SK-N-SH (cell line): ENCODE measurements at places on chromosomes 2 and 18. TPM values are rescaled to one million over a fixed set of nuclear protein-coding genes. Genes with fewer than 3 reads are reported as not detected.

GRCh38 chr2:128737546-128737826, 418.8 kb upstream of the HS6ST1 start:
- no peak for DNase-seq

GRCh38 chr2:113716291-113716690, 40.2 kb downstream of the SLC35F5 start:
- DNase-seq = no peak

DNA sequence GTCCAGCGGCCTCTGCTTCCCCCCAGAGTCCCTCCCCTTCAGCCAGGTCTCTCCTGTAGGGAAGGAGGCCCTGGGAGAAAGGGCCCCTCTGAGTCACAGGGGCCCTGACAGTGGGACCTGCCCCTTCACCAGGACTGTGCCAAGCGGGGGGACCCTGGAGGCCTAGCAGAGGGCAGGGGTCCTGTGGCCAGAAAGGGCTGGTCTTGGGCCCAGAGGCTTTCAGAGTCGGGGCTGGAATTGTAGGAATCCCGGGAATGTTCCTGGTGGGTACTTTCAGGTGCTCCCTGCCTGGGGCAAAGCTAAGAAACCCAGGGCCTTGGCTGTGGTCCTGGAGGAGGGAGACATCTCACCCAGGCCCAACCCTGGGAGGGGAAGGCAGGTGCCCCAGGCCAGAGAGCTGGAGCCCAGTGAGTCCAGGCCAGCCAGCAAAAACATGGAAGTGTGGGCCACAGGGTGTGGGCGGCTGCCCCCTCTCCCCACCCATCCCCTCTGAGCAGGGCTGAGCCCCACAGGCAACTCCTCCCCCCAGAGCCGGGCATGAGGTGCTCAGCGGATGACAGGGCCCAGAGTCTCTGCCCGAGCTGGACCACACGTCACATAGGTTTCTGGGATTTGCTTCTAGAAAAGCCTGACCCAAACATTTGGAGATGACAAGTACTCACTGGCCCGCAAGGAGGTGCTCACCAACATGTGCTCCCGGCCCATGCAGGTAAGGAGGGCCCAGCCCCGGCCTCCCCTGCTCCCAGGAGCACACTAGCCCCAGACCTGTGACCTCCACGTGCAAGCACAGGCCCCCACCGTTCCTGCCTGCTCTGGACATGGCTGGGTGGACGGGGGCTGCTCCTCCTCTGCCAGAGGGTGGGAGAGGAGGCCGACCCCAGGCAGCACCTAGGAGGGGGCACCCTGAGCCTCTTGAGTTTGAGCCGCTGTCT, 48.2 kb upstream of the ALPP start:
- DNase-seq = no peak

DNA sequence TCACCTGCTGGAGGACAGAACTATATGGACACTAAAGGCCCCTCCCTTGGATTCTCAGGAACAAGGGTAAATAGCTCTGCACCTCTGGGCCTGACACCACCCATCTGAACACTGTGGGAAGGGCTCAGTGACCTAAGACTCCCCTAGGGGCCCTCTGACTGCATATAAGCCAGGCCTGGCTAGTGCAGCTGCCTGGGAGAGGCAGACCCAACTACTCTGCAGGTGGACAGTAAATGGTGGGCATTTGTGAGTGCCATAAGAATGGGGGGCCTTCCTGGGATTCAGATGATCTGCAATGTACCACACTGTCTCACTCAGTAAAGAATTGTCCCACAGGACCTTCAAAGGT, 11.2 kb upstream of the WIPF1 start:
- DNase-seq = no peak

- DNase-seq = no peak
Measured at GRCh38 chr2:11236335-11236734, 81.1 kb downstream of the SLC66A3 start.

DNA sequence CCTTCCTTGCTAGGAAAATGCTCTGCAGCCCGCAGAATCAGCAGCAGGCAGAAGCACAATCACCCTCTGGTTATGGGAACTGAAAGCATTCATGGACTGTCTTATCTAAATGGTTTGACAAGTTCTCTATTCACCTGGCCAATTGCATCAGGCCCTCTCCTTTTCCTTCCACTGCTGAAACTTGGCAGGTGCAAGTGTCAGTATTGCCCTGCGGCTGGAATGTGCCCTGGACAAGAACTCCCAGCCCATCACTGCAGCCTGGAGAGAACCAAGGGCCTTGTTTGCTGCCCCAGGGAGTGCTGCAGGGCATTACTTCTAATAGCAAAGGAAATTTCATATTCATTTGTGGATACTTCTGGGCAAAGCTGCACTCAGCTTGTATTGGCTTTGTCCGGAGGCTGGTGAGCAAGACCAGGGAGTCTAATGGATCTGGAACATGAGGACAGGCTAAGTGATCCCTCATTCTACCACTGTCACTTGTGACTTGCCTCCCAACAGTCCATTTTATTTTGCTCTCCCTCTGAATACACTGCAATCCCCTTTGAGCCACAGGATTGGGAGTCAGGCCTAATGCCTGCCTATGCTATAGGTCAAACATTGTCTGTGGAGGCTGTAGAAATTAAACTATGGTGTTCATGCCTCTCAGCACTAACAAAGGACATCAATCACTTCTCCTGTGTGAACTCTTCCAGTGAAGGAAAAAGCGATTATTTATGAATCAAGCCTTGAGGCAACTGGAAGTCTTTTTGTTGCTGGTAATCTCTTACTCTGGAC, 116.9 kb downstream of the LYPD6B start:
- no peak for DNase-seq

DNA sequence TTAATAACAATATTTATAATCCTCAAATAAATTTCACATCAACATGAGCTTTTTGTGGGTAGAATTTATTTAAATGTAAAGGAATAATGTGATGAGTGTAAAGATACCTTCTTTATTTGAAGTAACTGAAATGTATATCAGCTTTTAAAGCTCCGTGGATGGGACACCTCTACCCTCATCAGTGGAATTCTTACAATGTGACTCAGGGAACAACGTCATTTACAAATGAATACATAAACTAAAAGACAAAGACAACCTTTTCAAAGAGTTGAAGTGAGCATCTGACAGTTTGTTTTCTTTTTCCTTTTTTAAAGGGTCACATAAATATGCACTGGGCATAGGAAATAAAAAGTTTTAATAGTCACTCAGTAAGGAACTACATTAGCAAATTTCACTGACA, 1127.0 kb upstream of the CRIM1 start:
- DNase-seq = no peak

DNA sequence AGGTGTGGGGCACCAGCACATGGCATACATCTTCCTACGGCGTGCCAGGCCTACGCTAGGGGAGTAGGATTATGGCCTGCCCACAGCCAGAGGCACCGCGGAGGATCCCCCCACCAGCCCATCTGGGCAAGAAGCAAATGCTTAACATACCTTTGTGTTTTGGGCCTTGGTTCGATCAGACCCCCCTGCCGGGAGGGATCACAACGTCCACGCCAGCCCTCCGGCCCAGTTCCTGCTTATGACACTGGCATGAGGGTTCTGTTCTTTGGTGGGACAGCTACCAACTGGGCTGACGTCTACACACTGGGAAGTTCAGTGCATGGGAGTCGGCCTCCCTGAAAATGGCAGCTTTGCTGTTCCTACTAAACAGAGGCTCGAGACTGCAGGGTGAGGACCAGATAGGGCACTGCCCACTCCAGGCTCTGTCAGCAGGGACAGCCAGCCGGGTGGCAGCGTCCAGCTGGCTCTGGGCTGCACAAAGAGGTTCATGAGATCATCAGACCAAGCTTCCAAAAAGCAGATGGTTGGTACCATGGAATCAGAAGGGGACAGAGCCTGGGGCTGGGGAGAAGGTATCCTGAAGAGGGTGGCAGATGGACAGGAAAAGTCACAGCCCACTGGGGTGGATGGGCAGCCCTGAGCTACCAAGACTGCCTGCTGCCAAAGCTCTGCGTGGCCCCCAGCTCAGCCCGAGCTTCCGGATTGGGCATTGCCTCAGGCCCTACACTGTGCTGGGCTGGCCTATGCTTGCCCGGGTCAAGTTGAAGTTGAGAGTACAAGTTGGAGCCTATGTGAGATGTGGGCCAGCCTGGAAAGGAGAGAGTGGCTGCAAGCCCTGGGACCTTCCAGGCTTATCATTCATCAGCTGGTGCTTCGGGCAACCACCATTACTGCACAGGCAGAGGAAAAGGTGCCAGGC, 61.7 kb upstream of the TEX51 start:
- DNase-seq = no peak

GRCh38 chr2:189474526-189474925, 33.3 kb downstream of the WDR75 start:
- DNase-seq = no peak

GRCh38 chr2:223306371-223306770, 254.4 kb downstream of the KCNE4 start:
- DNase-seq = no peak

DNA sequence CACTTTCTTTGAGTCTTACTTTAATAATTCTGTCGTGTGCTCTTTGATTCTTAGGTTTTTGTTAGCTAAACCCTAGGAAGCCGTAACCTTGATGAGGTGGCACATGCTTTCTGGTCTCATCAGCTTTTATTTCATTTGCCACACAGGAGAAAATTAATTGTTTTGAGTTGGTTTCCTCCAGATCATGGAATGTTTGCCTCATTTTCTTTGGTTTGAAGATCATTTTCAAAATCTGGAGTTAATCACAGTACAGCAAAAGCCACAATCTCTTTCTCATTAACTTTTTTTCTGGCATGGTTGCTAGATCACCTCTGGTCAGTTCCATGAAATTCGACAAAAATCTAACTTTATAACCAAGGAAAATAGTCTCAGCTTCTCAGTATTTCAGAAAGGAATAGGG, 182.9 kb downstream of the MYO1B start:
- no peak for DNase-seq

DNA sequence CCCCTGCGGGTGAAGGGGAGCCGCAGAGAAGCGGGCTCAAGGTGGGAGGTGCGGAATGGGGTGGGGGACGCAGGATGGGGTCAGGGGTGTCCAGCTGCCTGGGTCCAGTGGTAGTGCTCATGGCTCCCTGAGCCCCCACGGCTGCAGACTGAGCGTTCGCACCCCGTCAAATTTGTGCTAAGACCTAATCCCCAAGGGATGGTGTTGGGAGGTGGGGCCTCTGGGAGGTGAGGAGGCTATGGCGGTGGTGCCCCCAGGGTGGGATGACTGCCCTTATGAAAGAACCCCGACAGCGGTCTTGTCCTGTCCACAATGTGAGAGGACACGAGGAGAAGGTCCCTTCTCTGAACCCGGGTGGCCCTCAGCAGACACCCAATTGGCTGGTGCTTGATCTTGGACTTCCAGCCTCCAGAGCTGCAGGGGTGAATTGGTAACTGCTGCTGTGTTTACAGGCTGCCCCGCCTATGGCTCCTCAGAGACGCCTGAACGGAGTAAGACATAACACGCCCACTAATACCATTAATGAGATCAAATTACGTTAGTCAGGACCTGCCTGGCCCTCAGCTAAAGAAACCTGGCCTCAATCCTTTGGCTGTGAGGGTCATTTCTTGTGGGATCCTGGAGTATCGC, 42.6 kb downstream of the PXDN start:
- no peak for DNase-seq

DNA sequence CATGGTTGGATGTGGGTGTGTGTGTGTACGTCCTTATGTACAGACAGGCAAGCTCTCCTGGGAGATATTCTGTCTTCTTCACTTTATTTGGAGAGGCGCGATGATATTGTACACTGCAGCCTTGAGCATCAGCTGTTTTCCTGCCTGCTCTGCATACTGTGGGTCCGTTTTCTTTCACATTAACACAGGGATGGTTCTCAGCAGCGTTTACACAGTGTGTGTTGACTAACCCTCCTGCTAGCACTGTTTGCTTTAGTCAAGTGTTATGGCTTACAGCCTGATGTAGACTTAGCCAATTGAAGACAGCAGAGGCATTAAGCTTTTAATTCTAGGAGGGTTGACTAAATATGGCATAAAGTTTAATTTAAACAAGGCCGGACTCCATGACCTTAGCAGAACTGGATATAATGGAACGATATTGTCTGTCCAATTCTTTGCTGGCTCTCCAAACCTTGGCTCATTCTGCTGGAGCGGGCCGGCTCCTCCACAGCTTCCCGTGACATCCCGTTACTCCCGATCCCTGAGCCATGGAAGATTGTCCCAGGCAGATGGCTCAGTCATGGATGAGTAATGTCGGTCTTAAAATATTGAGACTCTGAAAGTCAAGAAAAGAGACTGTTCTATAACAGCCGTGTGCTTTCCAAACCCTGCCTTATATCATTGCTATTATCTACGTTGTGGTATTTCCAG, 134.7 kb downstream of the TPGS2 start:
- no peak for DNase-seq

DNA sequence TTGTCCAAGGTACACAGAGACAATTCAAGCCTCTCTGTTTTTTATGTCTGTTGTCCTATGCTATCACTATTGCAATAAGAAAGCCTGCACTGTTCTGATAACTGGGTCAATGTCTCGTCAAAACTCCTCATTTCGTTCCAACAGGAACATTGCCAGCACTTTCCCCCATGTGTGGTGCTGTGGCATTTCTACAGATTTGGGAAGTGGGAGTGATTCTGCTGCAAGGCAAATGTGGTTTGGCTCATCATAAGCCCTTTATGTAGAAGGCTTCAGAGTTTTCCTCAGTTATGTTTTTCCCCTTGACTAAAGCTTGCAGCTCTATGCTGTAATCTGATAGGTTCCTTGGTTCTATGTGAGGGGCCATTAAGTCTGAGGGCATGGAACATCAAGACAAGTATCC, 324.1 kb upstream of the TCF4 start:
- no peak for DNase-seq

DNA sequence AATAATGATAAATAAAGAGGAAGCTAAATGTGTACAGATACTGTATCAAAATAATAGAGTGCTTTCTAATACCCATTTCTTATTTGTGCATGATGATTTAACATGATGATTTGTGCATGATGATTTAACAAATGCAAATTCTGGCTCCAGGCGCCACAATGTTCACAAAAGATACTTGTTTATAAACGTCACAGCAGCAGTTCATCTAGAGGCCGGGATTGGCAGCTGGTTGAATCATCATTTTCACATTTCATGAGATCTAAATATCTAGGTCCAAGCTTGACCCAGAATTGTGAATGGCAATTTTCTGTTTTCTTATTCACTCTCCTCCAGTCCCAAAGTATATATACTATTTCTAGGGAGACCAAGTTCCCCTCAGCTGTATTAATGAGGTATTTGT, 322.0 kb downstream of the SUCLG1 start:
- no peak for DNase-seq

DNA sequence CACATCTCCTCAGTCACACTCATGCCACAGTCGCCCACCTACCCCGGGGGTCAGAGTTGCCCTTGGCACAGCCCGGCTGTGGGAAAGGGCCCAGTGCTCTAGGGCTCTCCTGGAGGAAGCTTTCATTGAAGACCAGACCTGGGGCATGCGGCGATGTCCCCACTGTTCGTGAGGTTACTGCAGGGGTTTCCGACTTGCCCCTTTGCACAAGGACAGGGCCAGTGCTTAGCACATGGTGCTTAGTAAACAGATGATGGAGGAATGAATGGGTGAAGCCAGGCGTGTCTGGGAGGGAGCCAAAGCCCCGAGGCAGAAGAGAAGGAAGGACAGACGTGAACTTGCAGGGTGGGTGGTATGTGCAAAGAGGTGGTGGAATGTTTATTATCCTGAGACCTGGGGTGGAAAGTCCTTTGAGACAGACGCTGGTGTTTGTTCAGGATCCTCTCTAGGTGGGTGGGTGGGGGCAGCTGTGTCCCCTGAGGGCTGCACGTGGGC, 205.9 kb upstream of the ARL4C start:
- no peak for DNase-seq

The FAM228A gene
- polyA plus RNA-seq = 0.10 and 0.13 TPM in 2 replicates

The FAM110C gene
- not detected in 2 replicates for polyA plus RNA-seq

The DLGAP1 gene
- not detected in 2 replicates for polyA plus RNA-seq

The GNAL gene
- polyA plus RNA-seq = 0.08 and 0.13 TPM in 2 replicates

The ANO7 gene
- 0.68 and 0.81 TPM in 2 replicates for polyA plus RNA-seq

The CCDC74B gene
- 14.5 and 16.2 TPM in 2 replicates for polyA plus RNA-seq

The ESPNL gene
- polyA plus RNA-seq = 0.03 and 0.05 TPM in 2 replicates
